ENCODE measurements at places on chromosomes 6 and 20. TPM values are rescaled to one million over a fixed set of nuclear protein-coding genes. Genes with fewer than 3 reads are reported as not detected.

Gene CLVS2
- not detected for total RNA-seq

DNA sequence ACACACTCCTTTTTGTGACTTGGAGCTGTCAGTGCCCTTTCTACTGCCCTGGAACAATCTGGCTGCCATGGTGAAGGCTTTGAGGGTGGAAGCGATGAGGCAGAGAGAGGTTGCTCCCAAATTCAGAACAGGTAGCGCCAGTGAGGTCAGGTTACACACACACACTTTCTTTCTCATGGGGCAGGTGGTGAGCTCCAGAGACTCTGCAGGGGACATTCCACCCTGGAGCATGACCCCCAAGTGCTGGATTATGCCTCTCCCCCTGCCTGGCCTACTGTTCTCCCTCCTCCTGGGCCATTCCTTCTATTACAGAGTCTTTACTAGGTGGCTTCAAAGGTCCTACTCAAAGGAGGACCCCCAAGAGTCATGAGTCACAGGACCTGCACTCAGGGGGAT lies 98.0 kb downstream of the EYA2 start:
- DNase-seq, result no peak

DNA sequence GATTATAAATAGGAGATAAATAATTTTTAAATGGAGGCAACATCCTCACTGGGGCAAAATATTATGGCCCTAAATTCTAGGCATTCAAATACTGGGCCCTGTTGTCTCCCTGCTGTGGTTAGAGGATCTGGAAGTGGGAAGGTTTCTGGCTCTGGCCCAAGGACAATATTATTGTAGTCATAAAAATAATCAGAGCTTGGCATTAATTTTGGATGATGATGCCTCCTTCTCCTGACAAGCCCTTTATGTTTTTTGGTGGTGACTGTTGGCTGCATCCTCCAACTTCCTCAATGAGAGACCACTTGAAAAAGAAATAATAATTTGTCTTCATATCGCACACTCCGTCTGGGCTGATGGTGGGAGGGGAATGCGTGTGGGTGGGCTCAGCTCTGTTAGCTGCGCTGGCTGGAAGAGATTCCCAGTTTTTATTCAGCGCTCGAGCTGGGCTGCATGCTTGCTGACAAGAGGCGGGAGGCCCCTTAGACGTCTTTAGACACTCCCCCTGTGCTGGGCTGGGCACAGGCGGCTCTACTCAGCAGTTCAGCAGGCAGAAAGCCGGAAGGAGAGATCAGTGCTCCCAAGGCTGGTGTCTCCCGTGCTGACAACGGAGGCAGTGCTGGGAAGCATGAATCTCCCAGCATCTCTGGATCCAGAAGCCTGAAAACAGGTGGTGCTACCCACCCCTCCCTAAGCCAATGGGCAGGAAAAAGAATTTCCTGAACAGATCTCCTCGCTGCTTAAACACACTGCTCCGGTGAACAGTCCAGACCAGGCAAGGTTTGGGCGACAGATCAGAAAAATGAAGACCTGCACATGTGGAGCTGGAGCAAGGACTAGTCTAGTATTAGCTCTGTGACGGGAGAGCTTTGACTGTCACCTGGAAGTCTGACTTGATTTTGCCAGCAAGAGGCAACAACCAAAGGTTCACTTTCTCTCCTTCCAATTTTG lies 97.7 kb downstream of the SYCP2 start:
- DNase-seq, result no peak

Gene RFX6
- not detected for total RNA-seq

GRCh38 chr20:57835074-57835452 lies 125.2 kb upstream of the PMEPA1 start:
- no peak for DNase-seq

DNA sequence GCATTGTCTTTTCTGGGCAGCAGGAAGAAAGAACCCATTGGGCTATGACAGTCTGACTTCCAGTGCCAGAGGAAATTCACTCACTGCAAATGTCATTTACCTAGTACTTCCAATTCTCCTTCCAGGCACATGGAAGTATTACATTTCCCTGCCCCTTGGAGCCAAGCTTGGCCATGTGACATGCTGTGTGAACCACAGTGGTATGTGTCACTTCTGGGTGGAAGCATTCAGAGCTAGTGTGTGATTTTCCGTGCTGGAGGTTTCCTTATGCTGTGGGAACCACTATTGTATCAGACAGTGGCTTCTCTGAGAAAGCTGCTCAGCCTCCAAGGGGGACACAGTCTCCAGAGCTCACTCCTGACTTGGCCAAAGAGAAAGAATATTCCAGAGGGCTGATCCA lies 387.6 kb downstream of the CDC5L start:
- DNase-seq, result no peak

Gene C2
- 3.1 TPM for total RNA-seq

DNA sequence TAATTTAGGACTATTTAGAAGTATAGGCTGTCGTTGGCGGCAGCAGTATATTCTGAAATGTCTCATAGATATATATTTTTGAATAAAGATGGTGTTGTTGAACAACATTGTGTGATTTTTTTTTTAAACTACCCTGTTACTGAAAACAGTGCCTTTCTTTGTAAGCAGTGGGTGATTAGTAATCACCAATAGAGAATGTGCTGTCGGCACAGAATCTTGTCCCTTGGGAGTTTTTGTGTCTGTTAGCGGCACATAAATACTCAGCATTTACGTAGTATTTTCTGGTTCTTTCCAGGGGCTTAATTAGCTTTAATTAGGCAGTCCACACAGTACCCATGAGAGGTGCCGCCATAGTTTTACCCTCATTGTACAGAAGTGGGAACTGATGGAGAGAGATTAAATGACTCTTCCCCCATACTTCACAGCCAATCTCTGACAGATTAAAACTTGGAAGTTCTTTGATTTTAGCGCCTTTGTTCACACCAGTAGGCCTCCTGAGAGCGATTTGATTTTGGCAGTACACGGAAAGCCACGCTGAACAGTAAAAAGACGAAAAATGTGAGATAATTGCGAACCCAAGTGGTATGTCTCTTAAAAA lies 58.8 kb downstream of the RPRD1B start:
- DNase-seq, result no peak

GRCh38 chr6:26267083-26267589 lies 97.9 kb upstream of the BTN3A2 start:
- no peak for DNase-seq

GRCh38 chr6:111201764-111202163 lies 114.5 kb downstream of the SLC16A10 start:
- no peak for DNase-seq

Gene C6orf141
- total RNA-seq, result 31.6 TPM

- no peak for DNase-seq
Observed at GRCh38 chr6:39178235-39178634, 51.0 kb downstream of the KCNK5 start.

DNA sequence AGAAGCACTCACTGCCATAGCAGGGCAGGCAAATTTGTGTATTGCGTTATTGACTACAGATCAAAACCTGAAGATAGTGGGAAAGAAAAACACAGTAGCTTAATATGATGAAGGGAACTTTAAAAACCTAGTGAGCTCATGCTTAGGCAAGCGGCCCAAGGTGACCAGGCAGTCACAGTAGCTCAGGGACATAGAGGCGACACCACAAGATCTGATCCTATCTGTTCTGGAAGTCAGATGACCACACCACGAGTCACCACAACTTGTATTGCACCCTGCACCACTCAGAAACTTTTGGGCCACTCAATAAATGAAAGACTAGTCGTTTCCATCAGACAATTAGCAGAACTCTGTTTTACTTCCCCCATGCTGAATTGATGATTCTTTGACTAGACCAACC lies 4.9 kb downstream of the CLIC5 start:
- no peak for DNase-seq

- DNase-seq, result peak; percentile 19
Observed at GRCh38 chr6:2103765-2104523, 141.5 kb downstream of the GMDS start.

- DNase-seq, result no peak
Observed at GRCh38 chr6:147586044-147586443, 77.6 kb downstream of the SAMD5 start.

Gene DSP
- 104 TPM for total RNA-seq

- no peak for DNase-seq
Observed at GRCh38 chr6:43779852-43780236, 9.8 kb downstream of the VEGFA start.

DNA sequence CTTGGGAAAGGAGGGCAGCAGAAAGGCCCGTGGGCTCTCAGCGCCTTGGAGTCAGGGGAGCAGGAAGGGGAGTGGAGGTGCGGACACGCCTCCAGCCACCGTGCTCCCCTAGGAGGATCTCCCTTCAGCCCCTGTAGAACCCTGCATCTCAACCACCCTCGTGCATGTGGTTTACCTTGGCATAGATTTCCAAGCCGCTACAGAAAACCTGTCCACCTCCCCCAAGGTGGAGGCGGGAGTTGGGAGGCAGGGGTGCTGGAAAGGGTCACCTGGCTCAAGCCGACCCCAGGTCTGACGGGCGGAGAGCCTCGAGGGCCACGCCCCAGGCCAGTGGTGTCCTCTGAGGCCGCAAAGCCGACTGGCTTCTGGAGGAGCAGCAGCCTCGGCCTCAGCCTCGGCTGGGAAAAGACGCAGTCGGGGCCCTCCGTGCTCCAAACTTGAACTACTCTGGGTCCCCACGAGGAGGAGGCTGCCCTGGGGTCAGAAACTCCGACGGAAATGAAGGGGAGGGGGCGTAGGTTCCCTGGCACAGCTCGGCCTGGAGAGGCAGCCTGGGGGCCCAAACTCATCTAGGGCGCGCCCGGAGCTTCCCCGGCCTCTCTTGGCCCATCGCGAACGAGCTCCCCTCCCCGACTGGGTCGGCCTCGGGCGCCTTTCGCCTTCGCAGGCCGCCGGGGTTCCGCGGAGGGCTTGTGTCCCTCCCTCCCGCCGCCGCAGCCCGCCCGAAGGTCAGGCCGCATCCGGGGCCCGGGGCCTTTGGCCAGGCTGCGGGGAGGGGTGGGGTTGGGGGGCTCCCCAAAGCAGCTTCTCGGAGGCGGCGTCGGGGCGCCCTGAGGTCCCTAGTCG lies 6.3 kb upstream of the FOXF2 start:
- DNase-seq, result no peak

GRCh38 chr6:37761554-37762271 lies 57.8 kb upstream of the ZFAND3 start:
- DNase-seq, result no peak

DNA sequence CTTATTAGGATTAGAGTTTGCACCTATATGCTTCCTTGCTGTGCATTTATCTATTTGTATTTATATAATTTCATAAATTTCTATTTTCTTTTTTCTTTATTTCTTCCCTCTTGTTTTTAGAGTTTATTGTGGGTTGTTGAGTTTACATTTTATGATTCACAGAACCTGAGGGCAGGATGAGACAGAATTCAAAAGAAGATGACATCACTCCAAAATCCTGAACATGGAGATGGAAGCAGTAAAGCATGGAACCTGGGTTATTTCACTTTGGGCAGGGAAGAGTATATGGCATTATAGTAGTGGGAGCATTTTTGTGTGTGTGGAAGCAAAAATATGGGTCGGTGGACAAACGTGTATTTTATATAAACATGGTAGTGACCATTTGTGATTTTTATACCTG lies 157.5 kb downstream of the RFX6 start:
- DNase-seq, result no peak

GRCh38 chr20:40435146-40435895 lies 253.7 kb downstream of the MAFB start:
- no peak for DNase-seq

- DNase-seq, result no peak
Observed at GRCh38 chr6:56793938-56794337, 151.2 kb upstream of the DST start.

DNA sequence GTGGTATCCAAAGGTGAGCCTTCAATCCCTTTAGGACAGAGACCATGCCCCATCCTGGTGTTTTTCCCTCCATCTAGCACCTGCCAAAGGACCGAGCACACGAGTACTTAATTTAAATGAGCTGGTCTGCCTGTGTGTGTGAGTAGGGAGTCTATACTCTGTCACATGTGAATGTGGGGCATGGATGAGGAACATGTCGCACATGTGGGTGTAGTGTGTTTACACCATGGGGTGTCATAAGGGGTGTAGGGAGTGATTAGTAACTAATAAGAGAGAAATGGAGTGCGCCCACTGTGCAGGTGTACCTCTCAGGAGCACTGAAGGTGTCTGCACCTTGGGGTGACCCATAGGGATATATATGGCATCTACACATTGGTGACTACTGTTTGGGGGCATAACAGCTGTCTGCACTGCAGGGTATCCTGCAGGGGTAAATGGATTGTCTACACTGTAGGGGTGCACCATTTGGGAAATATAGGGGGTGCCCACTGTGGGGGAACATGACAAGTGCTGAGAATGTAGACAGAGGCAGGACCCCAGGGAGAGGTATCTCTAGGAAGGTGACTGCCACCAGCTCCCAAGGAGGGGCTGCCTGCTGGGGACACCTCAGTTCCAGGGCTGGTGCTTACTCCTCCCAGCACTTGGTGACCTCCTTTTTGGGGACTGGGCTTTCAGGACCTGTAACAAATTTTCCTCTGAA lies 53.5 kb downstream of the EBF4 start:
- DNase-seq, result no peak

DNA sequence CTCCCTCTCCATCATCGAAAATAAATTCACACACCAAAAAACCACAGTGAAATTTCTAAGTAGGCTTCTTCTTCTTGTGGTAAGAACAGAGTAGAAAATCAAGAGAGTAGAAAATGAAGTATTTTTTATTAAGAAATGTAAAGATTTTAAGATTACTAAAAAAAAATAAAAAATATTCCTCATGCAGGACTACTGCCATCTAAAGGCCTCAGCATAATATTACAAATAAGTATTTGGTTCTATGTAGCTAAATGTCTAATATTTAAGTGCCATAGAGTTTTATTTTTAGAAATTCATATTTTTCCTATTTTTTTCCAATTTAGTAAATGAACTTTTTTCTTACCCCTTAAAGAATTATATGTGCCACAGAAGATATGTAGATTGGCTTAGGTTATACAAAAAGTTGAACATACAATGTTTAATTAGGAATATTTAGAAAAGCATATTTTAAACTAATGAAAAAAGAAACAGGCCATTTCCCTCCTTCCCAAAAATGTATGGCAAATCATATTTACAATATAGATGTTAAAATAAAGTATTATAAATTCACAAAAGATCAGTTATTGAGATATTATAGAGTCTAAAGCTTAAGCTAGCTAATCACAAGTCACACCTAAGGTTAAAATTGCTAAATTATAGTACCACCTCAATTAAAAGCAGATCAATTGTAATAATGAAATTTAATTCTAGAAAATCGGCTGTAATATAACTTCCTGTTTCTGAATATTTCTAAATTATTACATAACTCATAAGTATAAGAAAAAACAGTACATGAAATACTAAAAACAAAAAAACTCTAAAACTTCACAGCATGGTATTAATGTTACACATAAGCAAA lies 3.5 kb upstream of the NT5DC1 start:
- no peak for DNase-seq

DNA sequence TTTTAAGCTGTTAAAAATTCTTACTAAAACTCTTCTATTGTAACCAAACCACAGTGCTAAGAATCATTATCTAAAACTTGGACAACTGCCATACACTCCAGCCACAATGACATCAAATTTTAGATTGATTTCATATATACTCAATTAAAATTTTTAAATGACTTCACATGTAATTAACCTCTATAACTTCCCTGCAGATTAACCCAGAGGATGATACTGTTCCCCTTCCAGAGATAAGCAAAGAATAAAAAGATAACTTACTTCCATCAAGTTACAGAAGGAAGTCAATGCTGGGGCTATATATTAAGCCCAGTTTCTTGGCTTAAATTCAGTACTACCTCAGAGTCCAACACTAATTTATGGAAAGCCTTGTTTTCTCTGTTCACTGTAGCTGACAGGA lies 71.3 kb downstream of the ARHGAP18 start:
- no peak for DNase-seq

Gene SEL1L2
- not detected for total RNA-seq

Gene BPI
- not detected for total RNA-seq

Gene SLC35D3
- total RNA-seq, result not detected

Measured in HCT116 (cell line).